ENCODE measurements at places on chromosomes 1 and 21. TPM values are rescaled to one million over a fixed set of nuclear protein-coding genes. Genes with fewer than 3 reads are reported as not detected.

Gene ANGPTL3
- total RNA-seq: not detected

Gene CACNA1S
- total RNA-seq: not detected

Gene LRRC71
- not detected for total RNA-seq

Gene SLC2A5
- 0.87 TPM for total RNA-seq

Gene B3GALT2
- 1.8 TPM for total RNA-seq

Gene UBQLN4
- total RNA-seq: 31.9 TPM

Gene POGZ
- total RNA-seq: 93.4 TPM

Gene UBE2U
- total RNA-seq: not detected

Gene PRKCZ
- total RNA-seq: 24.7 TPM

DNA sequence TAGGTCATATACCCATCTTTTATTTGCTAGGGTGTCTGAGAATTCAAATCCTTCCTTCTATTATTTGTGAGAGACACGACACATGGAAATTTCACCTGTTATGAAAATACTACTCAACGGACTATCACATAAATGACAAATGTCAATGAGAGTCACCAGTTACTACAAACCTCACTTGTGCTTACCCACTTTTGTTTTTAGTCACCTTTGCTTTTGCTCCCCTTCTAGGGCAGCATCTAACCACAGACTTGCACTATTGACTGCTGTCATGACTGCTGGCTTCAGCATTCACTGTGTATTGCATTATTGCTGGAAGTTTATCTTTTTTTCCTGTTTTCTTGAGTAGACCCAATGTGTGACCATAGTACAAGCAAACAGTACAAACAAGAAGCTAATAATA lies 1048.0 kb downstream of the PLA2G4A start:
- ATAC-seq: peak; percentile 52

GRCh38 chr1:191176131-191176530 lies 698.5 kb upstream of the BRINP3 start:
- ATAC-seq: no peak

DNA sequence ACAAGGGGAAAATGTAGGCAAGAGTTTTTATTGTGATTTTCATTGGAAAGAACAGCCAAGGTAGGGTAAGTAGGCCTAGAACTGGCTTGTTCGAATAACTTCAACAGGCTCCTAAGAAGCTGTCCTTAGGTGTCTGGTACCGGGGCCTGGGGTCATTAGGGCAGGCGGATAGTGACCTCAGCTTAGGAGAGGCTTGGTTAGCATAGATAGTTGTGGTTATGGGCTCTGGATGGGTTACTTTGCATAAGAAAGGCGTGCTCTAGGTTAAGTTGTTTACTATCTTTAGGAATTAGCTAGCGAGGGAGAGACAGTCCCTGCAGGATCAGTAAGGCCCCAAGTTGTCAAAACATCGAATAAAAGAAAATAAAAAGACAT lies 20.7 kb upstream of the HPCAL4 start:
- no peak for ATAC-seq

- no peak for ATAC-seq
Measured at GRCh38 chr1:22001409-22001808, at the start of gene CELA3A. TSS of gene CELA3A (plus strand) at chr1:22001657. CDS start at chr1:22001675, 18 bp downstream.

DNA sequence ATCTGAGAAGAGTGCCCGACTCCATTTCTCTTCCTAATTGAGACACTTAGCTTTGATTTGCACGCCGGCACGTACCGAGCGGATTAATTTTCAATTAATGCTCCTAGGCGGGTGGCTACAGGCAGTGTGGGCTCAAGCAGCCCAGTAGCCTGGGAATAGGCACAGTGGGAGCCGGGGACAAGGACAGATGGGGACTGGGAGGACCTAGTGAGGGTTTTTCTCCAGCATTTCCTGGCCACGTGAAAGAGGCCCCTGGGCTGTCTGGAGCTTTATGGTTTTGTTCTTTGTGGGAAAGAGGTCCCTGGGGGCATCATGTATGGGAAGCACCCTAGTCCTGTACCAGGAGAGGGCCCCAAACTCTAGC lies 78.6 kb upstream of the CSF3R start:
- ATAC-seq: no peak

DNA sequence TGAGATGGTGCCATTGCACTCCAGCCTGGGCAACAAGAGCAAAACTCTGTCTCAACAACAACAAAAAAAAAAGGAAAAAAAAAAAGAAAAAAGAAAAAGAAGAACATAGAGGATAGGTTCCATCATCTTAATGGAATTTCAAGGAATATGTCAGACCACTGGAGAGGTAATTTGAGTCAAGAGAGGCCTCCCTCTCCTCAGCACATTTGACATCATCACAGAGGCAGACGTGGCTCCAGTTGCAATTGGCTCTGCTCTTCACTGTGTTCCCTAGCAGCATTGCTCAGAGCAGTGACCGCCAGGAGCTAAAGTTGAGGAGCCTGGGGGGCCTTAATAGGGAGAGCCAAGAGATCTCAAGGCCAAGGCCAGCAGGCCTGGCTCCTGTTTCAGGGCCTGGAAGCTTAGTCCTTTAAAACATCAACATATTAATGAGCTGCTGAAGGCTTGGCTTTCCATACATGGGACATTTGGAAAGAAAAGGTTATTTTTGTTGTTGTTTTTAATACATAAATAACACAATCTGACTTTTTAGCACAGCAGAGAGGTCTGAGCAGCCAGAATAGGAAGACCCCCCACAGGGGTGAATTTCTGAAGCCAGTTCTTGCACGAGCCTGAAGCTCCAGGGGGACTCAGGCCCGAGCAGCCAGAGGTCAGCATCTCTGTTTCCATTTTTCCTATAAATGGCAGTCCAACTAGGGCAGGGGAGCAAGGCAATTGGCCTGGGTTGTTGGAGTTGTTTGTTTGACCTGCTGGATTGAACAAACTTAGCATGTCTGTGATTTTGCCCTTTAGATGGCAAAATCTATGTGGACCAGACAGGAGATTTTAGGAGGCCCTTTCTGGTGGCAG lies 118.3 kb upstream of the FGGY start:
- ATAC-seq: no peak

GRCh38 chr1:5975133-5975880 lies 16.9 kb downstream of the NPHP4 start:
- ATAC-seq: peak; percentile 84

- ATAC-seq: no peak
Measured at GRCh38 chr1:182206626-182207239, 145.2 kb upstream of the ZNF648 start.

GRCh38 chr21:25615880-25616279 lies 8.6 kb upstream of the MRPL39 start:
- no peak for ATAC-seq

GRCh38 chr1:22527555-22528296 lies 35.6 kb upstream of the EPHA8 start:
- no peak for ATAC-seq

DNA sequence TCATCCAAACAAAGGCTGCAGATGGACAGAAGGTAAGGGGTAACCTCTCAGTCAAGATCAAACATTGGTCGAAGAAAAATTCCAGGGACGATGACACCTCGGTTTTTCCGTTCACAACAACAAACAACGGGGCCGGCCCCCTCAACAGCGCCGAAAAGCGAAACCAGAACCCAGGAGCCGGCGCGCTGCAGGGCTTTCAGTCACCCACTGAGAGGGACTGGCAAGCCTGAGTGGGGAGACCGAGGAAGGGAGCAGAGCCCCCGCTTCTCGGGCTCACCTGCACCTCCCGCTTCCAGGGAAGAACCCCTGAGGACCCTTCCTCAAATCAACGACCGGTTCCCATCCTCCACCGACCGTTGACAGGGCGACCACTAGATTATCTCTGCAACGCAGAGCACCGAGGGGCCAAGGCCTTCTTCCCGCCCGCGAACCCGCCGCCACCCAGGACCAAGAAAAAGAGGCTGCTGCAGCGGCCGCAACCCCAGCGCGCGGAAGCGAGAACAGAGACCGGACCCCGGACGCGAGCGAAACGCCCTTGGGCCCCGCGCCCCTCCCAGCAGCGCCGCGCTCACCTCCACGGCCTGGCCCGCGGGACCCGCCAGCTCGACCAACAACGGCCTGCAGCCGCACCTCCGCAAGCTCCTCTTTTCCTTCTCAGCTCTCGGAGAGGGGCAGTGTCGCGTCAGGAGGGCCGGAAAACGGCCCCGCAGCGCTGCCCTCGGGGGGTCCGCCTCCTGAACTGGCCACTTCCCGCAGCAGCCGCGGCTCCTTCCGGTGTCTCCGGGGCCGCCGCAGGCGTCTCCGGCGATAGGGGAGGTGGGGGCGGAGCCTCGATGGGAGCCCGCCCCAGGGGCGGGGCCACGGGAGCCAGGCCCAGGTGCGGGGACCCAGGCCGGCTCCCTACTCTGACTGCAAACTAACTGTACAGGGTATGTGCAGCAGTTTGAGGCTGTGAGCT lies at the start of gene USP33:
Gene USP33 (minus strand): TSS at position 782 of the 958 bp plus-strand sequence. CDS start 18,155 bp downstream, outside the sequence.
- peak; percentile 98 for ATAC-seq

DNA sequence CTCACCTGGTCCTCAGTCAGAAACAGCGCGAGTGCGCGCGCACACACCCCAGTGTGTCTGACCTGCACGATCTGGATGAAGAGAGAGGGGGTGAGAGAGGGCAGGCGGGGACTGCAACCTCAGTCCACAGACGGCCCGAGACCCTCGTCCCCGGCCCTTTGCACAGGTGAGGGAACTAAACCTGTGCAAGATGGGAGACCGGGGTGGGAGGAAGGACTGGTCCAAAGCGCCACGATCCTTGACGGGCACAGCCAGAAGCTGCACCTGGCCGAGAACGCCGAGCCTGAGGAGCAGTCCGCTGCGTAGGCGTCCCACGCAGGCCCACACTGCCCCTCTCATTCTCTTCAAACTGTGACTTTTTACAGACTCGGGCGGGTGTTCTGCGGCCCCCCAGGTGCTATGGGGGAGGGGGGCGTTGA lies 519 bp upstream of the IQCC start:
- no peak for ATAC-seq

DNA sequence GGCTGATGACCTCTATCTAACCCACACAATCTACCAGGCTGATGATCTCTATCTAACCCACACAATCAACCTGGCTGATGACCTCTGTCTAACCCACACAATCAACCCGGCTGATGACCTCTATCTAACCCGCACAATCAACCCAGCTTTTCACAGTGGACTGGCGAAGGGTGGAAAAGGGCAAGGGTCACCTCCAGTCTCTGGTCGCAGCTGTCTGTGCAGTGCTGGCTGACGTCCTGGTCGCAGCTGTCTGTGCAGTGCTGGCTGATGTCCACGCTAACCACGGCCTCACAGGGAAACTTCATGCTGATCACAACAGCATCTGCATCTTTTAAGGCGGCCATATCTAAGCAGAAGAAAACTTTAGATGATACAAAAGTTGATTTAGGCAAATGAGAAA lies 12.2 kb upstream of the CCDC27 start:
- no peak for ATAC-seq

DNA sequence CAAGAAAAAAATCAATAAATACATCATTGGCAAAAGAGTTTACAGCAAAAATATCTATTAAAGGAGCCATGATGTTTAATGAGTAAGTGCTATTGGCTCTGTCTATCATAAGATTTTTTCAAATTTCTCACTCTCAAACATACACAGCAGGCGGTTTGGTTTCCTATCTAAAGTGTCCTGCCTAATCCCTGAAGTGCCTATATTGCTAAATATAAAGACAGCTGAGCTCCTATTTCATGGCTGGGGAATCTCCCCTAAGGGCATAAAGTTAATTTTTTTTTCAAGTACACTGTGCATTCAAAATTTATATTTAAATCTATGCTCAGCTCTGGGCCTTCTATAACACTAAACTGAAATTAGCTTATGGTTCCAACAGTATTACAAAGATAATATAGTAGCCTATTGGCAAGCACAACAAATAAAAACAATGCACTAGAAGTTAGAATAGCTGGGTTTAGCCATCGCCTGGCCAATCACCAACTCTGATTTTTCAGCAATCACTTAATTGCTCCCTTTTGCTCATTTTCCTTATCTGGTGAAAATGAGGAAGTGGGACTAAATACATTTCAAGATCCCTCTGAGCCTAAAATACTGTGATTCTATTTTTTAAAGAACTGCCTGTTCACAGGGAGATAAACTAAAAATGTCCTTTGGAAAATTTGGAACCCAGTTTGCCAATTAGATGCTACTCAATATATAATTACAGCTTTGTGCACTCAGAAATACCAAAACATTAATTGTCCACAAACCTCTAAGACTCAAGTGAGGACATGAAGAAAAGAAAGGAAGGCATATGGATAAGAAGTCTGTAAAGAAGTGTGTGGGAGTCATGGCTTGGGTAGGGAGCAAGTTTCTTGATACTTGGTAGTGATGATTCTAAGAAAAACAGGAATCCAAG lies 62.5 kb downstream of the WDR64 start:
- no peak for ATAC-seq

DNA sequence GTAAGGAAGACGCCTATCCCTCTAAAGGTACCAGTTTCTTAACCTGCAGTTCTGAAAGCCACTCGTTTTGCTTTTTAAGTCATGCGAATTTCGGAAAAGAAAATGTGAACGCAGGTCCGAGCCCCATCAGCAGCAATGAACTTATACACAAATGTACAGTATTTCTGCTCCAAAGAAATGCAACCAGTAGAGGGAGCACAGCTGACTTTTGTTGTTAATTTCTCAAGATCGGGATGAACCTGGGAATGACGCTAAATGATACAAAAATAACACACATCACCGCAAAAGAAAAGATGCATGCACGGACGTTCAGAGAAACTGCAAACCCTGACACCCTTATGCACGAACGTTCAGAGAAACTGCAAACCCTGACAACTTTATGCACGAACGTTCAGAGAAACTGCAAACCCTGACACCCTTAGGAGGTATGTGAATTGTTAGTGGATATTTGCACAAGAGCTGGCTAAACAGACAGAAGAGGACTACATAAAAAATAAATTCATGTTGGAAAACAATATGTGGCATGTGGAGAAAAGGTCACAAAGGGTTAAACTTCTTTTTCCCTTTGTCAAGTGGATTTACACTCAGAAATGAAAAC lies 3.5 kb upstream of the TIAM1 start:
- ATAC-seq: no peak

GRCh38 chr1:92907949-92908684 lies 53.1 kb downstream of the DIPK1A start:
- ATAC-seq: peak; percentile 75

DNA sequence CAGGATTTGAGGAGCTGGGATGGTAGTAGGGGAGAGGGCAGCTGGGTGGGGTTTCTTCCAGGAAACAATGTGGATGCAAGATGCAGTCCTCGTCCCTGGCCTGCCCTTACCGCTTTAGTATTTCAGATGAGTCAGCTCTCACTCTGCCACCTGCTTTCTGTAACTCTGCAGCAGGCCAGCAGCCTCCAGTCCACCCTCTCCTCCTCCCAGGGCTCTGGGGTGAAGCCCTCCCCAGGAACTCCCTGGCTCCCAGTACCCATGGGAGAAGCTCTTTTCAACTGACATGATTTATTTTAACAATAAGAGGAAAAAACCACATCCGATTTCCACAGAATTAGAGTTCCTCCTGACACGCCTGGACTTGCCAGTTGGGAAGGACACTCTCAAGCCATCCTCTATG lies 39.0 kb upstream of the IL20 start:
- ATAC-seq: no peak

DNA sequence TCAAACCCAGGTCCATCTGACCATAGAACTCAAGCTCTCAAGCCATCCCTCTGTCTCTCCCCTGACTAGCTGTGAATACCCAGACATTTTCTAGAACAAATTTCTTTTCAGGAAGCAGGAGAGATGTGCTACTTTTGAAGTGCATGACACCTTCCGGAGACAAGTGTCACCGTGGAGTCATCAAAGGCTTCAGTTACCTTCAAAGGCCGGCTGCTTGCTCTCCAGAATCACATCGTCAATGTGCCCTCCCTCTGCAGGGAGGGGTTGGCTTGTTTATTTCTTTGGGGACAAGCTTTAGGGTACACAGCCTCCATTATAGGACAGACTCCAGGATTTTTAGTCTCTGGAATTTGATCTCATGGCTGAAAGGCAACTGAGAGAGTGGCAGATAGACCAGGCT lies 37.7 kb upstream of the IGSF21 start:
- ATAC-seq: no peak
